ENCODE measurements at places on chromosomes 3 and 15.

- DNase-seq: no peak
Measured at GRCh38 chr3:64708456-64708855, 20.7 kb upstream of the ADAMTS9 start.

DNA sequence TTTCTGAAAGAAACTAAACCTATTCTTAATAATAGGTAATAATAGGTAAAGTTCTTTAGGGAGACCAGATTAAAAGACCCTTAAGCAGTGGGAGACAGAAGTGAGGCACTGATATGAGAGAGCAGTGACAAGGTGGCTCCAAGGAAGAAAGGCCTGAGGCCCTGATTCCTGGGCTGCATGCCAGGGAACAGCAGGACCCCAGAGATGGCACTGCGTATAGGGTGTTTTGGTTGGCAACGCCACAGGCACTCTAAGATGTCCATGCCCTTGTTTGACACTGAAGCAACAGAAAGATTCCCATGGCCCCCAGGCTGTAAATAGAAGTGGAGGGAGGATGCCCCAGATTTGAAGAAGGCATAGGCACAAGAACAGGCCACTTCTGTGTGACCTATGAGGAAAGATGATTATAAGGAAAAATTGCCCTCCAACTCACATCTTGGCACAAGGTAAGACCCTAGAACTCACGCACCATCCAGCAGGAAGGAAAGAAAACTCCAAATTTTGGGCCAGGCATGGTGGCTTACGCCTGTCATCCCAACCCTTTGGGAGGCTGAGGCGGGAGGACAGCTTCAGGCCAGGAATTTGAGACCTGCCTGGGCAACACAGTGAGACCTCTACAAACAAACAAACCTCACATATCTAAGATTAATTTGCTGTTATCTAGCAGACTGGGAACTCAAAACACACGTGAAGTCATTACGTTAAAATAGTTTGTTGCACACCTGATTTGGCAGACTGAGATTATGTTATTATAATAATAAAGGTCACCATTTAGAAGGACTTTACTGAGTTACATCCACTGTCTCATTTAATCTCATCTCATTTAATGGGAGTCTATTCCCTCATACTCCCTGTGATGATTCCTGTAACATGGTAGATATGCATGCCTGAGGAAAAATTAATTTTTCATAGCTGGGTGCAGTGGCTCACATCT is 10.5 kb upstream of the BLM start:
- no peak for DNase-seq

DNA sequence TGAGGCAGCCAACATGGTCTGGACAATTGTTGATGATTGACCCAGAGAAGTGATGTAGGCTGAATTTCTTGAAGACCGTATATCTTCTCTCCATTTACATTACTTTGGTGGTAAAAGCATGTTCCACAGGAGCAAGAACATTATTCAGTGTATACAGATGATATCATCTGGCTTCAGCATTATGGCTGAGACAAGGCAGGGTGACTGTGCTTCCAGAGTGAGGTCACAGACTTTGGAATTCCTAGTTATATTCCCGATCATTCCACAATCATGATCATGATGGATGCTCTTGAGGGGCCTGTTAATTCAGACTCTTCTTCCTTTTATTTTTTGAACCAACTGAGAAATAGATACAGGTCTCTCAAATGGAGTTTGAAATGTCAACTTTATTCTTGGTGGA is 19.0 kb downstream of the PLS1 start:
- DNase-seq: no peak

- DNase-seq: no peak
Measured at GRCh38 chr15:71115567-71116351, 488 bp downstream of the THSD4 start.

GRCh38 chr3:55402886-55403609 is 84.1 kb downstream of the WNT5A start:
- DNase-seq: no peak

All from glomerular endothelial cell (primary cell).